Cerebellar nuclear complex (tissue), 1 donor: ENCODE measurements at places on chromosomes 3 and 15.

- no peak for DNase-seq
Measured at GRCh38 chr3:19248143-19248542, 99.8 kb downstream of the KCNH8 start.

DNA sequence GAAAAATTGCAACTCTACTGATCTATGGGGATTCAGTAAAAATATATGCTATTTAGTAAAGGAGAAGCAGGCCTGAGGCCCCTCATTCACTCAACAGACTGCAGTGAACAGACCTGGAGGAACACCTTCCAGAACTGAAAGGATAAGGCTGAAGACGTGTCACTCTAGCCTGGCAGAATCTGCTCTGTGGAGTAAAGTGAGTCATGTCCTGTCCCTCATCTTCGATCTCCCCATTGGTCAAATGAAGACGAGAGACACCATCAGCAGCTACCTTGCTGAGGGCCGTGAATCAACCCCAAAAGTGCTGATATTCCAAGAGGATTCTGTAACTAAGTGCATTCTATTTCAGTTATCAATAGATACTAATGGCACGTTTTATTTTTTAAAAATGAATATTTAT lies 359.7 kb downstream of the FGF12 start:
- no peak for DNase-seq

GRCh38 chr3:127750226-127751031 lies 71.9 kb downstream of the MGLL start:
- DNase-seq: peak; percentile 13

- no peak for DNase-seq
Measured at GRCh38 chr15:89758981-89759380, 7.9 kb upstream of the MESP1 start.

DNA sequence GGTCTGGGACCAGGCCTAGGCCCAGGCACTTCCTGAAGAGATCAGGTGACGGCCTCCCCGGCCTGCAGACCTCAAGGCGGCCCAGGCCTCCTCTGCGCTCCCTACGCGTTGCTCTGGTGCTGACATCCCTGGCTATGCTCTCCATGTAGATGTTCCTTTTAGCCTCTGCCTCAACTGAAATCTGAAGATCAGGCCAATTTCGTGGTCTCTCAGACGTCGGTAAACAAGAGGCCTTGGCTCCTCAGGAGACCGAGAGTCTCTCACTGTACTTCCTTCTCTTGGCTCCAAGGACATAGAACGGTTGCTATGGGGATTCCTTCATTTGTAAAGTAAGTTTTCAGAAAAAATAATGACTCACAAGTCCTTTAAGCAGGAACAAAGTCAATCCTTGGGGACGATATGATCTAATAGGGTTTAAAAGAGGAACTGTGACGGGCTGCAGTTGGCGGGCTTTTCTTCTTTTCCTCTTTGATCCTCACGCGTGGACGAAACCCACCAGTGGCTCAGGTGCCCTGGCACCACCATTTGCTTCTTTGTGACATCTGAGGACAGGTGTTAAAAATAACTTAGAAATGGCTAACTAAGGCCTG lies 55.6 kb upstream of the CGNL1 start:
- DNase-seq: no peak

DNA sequence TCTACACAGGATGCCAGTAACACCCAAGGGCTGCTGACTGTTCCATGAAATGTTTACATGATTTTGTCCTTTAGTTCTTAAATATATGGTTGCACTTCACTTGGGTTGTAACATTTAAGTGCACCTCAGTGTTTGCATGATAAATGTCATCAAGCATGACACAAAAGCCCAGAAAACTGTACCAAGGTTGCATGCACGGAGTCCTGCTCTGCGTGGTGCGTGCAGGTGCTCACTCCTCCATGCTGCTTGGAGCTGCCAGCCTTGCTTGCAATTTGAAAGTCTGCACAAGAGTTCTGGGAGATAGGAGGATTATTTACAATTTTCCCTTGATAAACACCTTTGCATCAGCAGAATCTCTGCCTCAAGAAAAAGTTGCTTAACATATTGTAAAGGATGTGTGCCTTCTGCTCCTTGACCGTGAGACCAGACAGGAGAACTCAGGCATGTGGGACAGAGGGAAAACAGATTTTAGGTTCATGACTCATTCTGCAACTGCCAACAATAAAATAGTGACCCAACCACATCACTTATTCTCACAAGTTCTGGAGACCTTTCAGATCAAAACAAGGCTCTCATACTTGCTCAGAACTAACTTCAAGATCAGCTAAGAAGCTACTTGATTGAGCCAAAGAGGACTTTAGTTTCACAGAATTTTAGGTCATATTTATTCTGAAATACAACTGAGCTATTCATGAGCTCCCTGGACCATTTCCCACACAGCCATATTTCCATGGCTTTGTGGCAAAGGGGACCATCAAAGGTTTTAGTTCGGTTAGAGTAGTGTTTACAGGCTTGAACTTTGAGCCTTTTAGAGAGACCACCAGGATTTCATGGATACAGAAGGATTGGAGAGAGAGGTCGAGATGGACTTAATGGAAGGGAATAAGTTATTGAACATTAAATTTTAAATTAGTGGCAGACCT lies 128.4 kb upstream of the ZBED2 start:
- DNase-seq: no peak

DNA sequence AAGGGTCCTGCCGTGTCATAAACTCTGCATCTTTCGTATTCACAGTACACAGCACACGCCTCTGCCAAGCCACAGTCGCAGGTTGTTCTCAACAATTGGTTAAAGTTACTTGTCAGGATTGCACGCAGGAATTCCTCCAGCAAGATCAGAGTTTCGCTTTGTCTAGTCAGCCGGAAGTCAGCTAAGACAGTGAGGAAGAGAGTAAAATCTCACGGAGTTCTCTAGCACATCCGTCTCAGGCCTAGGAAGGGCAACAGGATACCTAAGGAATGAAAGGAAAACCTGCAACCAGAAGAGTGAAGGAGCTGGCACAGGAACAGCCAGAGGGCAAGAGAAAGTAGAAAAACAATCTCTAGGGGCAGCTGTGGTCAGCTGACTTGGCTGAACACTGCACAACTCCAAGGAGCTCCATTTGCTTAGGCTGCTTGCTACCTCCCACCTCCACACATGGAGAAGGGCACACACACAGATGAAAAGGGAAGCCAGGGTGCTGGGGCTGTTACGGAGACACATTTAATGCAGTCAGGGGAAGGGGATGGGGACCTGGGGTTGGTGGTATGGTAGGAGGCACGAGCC lies 23.7 kb downstream of the RORA start:
- no peak for DNase-seq

- DNase-seq: no peak
Measured at GRCh38 chr15:39506146-39506545, 74.7 kb upstream of the THBS1 start.

DNA sequence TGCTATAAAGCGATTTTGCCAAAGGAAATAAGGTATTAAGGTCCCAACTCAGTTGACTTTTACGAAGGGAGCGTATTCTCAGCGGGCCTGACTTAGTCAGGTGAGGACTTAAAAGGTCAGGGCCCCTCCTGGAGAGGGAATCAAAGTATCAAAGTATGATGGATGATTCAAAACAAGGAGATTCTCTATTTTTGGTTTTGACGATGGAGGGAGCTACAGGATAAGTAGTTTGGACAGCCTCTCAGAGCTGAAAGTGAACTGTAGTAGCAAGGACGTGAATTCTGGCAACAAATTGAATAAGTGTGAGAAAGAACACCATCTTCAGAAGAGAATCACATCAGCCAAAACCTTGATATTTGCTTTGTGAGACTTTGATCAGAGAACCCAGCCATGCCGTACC lies 1186.5 kb downstream of the SI start:
- no peak for DNase-seq

DNA sequence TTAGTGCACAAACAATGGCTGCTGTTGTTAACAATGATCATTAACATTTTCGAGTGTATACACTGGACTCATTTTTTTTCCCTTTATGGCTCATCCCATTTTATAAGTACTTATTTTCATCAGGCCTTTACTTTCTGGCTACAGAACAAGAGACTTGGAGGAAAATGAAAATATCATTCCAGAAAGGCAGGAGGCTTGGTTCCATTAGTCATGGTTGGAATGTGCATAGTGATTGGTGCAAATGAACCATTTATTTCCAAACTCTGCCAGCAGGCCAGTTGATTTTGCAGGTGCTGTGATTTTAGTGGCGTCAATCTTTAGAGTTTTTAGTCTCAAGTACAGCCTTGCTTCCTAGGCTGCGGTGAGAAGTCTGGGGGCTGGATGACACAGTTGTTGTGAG lies 151.8 kb downstream of the ITPR1 start:
- no peak for DNase-seq

DNA sequence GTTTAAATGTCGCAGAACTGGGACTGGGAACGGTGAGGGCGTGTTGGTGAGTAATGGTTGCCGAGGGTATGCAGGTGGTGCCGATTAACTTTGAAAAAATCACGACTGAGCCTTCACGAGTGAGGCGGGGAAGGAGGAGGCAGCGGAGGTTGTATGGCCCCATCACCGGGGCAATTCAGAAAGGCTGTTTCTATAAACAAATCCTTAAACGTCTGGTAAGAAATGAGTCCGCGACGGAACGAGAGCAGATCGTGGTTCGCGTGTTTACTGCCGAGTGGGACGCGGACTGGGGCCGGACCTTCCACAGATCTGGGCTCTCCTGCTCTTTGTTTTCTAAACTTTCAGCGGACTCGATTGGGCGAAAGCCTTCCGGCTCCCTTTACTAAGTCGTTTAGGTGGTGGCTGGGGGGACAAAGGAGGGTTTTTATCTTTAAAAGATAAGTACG lies 2.7 kb downstream of the IGF1R start:
- no peak for DNase-seq

DNA sequence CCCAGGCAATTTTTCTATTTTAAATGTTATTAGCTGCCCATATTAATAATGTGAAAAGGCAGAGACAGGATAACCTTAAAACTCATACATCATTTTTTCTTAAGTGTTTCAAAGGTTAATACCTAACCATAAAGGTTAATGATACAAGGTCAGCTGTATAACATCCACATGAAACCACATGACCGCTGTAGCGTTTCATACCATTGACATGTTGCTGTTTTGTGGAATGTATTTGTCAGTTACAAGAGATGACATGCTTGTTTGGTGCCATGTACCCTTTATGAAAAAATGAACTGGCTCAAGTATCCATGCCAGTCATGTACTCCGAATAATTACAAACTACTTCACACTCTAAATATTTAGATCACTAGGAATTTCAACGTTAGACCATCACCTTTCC lies 207.4 kb downstream of the FMN1 start:
- no peak for DNase-seq

GRCh38 chr15:37059086-37059485 lies 41.3 kb downstream of the MEIS2 start:
- DNase-seq: no peak

DNA sequence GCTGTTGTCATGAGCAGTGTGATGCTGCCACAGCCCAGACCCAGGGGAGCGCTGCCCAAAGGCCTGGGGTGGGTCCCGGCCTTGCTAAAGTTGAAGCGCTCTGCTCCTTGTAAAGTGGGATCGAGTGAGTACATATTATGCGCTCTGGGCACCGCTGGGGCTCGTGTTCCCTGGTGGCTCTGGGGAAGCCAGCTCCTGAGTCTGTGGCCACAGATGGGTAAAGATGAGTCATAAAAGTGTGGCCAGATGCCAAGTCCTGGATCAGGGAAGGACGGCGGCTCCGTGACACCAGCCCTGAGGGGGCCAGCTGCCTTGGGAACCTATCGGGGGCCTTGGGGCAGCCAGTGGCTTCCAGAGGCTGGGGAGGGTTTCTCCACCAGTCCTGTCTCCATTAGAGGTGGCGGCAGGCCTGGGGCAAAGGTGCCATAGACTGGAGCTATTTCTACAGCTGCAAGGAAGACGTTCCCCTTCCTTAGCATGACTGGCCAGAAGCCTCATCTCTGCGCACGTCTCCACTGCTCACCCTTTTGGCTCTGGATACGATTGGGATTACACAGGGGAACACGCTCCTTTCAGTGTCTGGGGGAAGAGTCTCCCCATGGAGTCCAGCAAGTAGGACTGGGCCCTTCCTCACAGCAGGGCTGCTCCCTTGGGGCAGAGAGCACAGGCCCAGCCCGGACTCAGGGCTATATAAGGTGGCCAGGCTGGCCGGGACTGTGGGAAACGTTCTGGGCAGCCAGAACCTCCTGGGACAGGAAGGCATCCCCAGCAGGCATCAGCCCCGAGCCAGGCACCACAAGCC lies 1.2 kb upstream of the ITIH4 start:
- no peak for DNase-seq

DNA sequence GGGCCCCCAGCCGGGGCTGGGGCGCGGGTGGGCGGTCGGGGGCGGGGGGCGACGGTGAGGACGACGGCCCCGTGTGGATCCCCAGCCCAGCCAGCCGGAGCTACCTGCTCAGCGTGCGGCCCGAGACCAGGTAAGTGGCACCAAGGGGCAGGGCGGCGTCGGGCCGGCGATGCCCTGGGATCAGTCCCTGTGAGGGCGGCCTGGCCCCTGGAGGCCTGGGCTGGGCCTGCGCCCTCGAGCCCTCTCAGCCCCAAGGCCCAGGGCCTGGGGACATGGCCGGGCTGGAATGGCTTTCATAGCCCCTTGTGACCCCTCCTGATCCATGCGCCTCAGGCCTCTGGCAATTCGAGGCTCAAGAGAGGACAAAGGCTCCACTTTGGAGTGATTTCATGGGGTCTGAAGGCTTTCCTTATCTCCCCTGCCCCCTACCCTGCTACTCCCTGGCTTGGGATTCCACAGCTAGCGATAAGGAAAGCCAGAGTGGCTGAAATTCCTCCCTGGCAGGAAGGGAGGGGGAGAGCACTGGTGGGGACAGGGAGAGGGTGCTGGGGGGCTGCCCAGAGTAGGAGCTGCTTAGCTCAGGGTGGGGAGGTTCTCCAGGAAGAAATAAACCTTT lies 418 bp downstream of the ALPK3 start:
- no peak for DNase-seq

DNA sequence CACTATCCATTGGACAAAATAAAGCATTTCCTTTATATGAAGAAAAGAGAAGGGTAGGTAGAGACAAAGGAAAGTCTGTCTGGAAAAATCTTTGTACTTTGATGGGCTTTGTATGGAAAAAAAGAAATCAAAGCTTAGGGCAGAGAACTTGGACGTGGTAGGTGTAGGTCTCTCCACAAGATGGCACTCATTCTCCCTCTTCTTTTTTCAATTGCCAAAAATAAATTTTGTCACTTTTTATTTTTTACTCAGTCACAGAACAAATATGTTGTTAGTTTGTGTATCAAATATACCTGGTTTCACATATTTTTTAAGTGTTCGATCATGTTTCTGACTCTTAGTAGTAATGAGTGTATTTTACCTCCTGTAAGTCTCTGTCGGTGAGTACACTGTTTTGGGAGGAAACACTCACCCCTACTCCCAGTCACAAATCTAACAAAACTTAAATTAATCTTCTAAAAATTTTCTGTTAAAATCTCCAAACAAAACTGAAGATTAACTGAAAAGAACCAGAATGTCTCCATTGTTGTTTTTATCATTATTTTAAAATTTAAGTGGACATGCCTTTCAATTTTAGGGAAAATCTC lies 415.8 kb upstream of the GOLIM4 start:
- DNase-seq: no peak
